ENCODE measurements at places on chromosomes 11 and 22.

DNA sequence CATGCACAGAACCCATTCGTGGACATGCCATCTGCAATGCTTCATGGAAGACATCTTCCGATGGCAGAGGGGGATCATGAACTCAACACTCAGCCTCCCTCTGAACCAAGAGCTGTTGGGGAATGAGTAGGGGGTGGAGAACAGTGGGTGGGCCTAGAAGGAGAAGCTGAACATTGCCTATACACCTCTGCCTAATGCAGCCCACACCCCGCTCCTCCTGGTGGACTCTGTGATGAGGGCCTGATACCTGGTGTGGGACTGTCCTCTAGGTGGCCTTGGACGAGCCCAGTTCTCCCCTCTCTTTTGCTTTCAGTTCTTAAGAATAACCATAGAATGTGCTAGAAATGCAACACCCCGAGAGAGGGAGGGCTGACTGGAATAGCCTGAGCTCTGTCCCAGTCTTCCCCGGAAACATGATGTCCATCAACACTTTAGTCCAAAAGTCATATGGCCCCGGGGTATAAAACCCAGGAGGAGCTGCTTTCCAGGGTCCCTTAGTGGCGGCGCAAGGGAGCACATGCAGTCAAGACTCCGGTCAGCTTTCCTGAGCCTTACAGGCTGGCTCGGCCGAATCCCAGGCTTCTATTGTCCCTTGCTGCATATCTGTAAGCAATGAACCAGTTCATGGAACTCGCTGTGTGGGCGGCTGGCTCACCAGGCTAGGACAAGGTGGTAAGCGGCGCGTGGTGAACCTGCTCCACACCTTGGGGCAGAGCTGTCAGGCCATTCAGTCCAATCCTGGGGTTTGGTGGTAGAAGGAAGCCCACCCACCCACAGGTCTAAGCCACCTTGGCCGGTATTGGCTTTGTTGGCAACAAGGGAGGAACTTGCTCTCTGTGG lies 216.9 kb downstream of the CTTN start:
- DNase-seq: no peak

DNA sequence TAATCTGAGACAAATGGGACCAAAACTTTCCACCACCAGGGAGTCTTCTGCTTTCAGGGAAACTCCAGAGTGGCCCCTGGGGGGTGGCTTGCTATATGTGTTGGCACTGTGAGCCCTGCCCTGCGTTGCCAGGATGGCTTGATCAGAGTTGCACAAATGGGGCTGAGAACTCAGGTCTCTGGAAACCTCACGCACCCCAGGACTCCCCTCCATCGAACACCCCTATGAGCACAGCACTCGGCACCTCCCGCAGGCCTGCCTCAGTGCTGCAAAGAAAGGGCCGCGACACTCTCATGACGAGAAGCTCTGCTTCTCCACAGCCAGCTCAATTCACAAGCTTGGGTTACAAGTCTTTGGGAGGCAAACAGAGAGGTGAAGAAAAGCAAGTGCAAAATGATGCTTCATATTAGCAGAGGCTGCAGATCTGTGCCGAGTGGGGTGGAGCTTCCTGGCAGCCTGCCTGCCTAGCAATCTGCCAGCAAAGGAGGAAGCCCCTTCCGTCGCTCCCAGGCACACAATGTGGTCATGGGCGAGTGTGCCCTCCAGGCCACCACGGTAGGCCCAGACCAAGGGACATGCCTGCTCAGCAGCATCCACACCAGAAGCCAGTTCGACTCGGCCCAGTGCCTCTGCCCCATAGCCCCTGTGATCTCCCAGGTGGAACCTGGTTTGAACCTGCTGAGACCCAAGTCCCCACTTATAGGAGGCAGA lies 55.7 kb downstream of the MYH9 start:
- peak; percentile 67 for DNase-seq

- no peak for DNase-seq
Observed at GRCh38 chr22:43077121-43077877, 11.9 kb downstream of the TTLL1 start.

- no peak for DNase-seq
Observed at GRCh38 chr11:1779034-1779805, 15.5 kb upstream of the CTSD start.

DNA sequence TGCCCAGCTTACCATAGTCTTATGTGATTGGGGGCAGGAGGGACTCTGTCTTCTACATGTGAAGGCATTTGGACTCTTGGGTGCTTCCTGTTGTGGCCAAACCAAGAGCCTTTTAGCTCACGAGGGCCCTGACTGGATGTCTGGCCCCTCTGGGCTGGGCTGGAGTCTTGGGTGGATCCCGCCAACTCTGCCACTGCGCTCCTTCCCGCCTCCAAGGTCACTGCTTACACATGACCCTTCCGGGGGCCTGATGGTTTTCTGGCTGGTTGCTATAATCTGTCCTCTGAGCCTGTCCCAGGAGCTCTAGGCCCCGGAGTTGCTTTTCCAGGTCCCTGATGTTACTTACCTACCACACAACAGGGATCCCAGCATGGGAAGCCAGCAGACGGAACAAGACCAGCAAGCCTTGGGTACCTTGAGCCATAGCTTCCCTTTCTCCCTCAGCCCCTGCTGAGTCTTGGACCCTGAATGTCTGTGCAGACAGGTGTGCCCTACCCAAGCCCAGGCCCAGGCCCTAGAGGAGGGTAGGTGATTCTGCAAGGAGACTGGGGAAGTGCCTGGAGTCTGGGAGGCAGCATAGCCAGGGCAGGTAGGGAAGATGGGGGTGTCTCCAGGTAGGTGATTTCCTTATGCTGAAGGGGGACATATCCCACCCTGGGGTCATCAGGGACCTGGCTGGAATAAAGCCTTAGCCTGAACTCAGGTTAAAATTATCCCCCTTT lies 100.3 kb downstream of the TSPAN18 start:
- no peak for DNase-seq

DNA sequence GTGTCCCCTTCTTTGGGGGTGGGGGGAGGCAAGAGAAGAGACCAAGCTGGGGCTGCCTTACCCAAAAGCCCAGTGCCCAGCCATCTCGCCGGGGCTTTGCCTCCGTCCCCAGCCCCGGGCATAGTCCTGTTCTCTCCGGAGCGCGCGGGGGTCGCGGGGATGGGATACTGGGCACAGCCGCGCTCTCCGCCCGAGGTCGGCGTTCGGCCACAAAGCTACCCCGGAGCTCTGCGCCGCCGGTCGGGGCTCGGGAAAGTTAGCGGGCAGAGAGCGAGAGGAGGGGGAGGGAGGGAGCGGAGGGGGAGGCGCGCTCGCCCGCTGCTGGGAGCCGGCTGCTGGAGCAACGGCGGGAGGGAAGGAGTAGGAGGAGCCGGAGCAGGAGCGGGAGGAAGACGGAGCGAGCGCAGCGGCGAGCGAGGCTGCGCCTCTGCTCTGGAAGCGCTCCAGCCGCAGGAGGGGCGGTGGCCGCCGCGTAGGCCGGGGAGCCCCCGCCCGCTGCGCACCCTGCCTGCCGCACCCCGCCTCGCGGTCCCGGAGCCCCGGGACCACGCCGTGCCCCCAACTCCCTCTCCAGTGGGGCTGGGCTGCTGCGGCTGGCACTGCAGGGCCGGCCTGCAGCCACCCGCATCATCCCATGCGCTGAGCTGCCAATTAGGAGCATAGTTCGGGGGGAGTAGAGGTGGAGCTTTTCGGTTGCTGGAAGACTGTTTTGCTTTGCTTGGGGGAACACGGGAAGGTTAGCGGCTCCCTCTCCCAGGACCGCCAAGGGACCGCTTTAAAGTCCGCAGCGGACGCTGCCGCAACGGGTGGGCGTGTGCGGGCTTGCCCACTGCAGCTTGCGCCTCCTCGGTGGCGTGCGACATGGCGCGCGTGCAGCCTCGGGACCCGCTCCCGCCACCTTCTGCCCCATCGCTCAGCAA lies at the start of gene SCN4B:
Gene SCN4B, minus strand, starts transcription at position 272 of the 920 bp plus-strand sequence. Its CDS starts 150 bp downstream, at position 122.
- peak; percentile 55 for DNase-seq

- no peak for DNase-seq
Observed at GRCh38 chr22:35560366-35560765, 19.7 kb downstream of the RASD2 start.

DNA sequence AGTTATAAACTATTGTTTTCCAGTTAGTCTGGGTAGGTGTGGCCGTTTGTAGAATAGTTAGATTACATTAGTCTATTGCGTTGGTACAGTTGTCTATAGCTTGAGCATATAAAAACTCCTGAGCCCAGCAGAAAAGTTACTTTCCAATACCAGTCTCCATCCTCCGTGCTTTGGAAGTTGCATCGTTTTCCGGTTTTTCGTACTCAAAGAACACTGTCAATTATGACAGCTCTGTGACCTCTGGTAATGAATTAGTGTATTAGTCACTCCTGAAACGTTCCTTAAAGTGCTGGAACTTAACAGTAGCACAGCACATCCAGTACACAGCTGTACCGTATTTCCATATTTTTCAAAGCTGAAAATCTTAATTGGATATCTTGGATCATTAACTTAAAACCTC lies 808 bp upstream of the MSANTD2 start:
- peak; percentile 54 for DNase-seq

DNA sequence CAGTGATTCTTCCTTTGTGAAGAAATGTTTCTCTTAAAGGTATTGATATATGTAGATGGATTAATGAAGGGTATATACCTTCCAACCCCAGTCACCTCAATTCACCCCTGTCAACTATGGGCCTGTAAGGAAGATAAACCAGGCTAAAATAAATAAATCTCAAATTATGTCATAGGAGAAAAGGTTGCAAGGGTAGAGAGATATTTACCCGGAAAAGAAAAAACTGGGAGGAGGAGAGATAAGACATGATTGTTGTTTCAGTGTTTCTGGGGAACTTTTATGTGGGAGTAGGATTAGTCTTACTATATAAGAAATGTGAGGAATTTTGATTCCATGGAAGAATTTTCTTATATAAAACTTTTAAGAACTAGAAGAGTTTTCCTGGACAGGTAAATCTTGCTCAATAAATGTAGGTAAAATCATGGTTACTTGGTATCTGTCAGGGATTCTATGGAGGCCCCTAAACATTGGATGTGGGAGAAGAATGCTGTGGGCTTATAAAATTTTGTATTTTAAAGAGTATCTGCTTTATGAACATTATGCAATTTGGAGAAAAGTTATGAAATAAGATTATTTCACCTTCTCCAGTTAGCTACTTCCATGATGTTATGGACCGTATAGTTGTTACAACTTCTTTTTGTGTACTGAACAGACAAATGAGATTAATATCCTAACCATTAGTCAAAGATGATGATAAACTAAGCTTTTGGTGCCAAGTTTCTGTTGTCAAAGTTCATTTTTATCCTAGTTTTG lies 6.4 kb downstream of the YAP1 start:
- no peak for DNase-seq

DNA sequence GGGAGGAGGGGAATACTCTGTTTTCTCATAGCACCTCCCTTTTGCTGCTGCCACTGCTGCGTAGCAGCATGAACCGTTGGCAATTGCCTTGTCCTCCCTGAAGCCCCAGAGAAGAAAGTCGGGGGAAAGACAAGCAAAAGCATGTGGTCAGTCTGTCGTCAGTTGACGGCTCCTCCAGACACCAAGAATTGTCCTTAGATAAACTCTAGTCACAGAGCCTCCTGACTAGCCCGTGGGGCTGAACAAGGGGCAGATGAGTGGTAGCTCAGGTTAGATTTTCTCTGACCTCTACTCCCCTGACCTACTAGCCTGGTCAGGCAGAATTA lies 126.4 kb upstream of the HSD17B12 start:
- DNase-seq: no peak

GRCh38 chr11:105868762-105869285 lies 153.2 kb downstream of the MSANTD4 start:
- no peak for DNase-seq

- peak; percentile 58 for DNase-seq
Observed at GRCh38 chr22:31977141-31977841, 33.0 kb downstream of the YWHAH start.

DNA sequence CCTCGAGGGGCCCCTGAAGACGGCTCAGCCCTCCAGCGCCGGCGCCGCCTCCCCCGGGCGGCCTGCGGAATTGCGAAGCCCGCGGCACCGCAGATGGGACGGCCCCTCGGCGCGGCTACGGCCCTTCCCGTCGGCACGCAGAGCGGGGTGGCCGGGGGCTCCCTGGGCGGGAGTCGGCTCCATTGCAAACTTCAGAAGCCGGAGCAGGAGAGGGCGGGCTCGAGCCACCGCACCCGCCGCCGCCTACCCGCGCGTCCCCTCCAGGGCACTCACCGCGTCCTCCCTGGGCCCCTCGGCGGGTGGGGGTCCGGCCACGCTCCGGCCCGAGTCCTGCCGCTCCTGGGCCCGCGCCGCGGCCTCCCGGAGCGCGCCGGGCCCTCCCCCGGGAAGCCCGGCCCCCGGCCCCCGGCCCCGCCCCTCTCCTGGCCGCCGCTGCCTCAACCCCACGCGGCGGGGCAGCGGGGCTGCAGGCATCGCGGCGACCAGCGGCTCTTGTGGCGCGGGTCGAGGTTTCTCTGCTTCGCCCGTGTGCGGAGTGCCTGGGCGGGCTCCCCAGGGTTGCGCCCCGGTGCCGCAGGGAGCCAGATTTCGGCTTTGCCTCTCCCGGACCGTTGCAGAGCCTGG lies at the start of gene PACSIN3:
Gene PACSIN3, minus strand, starts transcription at position 359 of the 624 bp plus-strand sequence. CDS start 3,707 bp downstream, outside the sequence.
- DNase-seq: peak; percentile 41

- DNase-seq: peak; percentile 94
Observed at GRCh38 chr22:29344137-29344536, 28.6 kb upstream of the RASL10A start.

GRCh38 chr22:33923660-33924246 lies 3.5 kb upstream of the LARGE1 start:
- peak; percentile 58 for DNase-seq

- peak; percentile 39 for DNase-seq
Observed at GRCh38 chr11:61870541-61871031, 20.8 kb downstream of the FADS3 start.

DNA sequence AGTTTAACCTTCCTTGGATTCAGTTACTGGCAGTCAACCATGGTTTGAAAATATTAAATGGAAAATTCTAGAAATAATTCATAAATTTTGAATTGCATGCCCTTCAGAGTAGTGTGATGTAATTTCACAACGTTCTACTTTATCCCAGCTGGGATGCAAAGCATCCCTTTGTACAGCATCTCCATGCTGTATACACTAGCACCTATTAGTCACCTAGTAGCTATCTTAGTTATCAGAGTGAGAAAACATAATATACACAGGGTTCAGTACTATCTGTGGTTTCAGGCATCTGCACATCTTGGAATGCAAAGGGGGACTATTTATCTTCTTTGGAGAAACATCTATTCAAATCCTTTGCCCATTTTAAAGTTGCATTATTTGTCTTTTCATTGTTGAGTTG lies 30.8 kb downstream of the CBL start:
- peak; percentile 73 for DNase-seq
